ENCODE measurements at places on chromosomes 4 and X.

GRCh38 chr4:1516261-1516660 is 110.0 kb upstream of the NKX1-1 start:
- DNase-seq = no peak

DNA sequence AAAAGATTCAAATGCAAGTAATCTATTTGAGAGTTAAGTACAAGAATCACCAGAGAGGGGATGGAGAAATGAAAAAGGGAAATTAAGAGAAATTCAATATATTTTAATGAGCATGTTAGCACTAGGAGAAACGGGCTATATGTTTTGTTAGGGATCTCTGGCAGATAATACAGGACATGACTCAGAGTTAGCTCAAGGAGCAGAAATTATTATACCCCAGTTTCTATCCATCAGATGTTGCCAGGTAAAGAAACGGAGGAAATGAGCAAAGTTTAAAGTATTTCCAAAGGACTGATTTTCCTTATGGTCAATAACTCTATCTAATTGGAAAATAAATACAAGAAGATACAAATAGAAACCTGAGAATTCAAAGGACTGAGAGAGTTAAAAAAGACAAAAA is 867.6 kb downstream of the TRAM1L1 start:
- no peak for DNase-seq

DNA sequence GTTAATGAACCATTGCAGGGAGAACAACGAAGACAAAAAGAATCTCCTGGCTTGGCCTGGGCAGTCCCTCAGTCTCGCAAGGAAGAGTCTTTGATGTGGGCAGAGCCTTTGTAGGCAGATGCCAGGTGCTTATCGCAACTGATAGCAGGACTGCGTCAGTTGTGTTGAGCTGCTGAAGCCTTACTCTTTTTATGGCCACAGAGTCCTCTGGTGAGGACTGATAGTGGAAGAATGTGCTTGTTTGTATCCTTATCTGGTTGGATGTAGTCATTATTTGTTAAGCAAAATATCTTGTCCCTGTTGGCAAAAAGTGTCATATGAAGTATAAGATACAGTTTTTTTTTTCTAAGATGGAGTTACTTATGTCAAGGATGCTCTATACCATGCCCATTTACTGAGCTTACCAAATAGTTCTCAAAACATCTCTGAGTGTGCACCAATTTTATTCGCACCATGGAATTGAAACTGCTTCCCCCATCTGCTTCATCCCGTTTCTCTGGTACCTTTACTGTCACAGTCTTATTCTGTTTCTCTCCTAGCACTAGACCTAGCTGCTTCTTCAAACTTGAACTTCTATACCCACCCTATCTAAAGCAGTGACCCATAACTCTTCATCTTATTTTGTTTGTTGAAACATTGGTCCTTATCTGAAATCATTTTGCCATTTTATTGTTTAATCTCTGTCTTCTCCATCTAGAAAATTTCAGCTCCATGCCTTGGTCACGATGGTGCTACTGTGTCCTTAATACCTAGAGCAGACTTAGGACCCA is 47.0 kb upstream of the SPRY1 start:
- no peak for DNase-seq

DNA sequence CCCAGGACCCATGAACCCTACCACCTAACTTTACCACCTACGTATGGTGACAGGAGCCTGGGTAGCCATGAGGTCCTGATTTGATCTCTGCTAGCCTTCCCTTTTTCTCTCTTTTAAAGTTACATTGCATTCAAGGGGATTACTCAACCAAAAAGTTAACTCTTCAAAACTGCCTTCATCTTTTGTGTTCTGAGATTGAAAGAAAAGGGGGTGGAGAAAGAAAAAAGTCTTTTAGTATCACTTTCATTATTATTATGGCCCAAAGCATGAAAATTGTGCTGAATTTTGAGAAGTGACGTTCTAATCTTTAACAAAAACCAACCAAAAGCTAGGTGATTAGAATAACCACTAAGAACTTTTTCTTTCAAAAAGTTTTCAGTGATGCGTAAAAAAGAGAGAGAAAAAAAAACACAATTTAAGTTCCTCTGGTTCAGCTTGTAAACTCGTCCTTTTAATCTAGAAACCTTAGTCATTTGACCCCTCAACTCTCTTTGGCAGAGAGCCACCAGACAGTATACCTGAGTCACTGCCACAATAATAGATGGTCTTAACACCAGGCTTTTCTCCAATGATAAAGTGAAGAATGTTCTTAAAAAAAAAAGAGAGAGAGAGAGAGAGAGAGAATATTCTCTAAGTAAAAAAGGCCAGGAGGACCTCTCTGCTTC is 347.4 kb upstream of the FGF13 start:
- no peak for DNase-seq

- no peak for DNase-seq
Observed at GRCh38 chrX:41516999-41517765, 70.0 kb downstream of the NYX start.

- DNase-seq = no peak
Observed at GRCh38 chrX:1430451-1430850, 22.3 kb downstream of the ASMTL start.

Data from stimulated activated CD4-positive, alpha-beta T cell treated with anti-CD3 and anti-CD28 coated beads, Interleukin-15, amount 100 ng/mL, for 1 hour (primary cell).